ENCODE measurements at places on chromosomes 16 and 17.

DNA sequence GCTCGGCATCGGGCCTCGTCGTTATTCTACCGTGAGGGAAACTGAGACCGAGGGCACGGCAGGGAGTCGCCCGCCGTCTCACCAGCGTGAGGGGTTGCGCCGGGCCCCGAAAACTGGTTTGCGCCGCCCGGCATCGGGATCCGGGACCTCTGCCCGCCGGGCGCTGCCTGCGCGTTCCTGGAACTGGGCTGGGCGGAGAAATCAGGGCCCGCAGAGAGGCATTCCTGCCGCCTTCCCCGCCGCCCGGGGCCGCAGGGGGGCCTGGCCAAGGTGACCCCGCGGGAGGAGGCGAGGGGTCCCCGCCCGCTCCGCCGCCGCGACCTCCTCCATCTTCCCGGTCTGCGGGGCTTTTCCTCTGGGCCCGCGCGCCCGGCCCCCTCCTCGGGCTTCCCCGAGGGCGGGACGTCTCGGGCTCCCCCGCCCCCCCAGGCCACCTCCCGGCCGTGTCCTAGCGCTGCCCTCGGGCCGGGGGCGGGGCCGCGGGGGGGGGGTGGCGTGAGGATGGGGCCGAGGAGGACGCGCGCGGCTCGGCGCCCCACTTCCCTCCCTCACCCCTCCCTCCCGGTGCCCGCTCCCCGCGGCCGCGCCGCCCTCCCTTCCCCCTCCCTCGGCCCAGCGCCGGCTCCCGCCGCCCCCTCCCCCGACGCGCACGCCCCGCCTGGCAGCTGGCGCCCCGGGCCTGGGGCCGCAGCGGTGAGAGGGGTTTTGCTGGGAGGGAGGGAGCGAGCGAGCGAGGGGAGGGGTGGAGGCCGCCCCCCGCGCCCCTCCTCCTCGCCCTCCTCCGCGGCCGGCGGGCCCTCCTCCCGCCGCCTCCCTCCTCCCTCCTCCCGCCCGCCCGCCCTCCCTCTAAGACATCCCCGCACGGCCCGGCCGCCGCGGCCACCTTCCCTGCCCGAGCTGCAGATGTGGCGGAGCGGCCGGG is at the start of gene GLIS2:
TSS of gene GLIS2 (plus strand) at position 882 of the 922 bp plus-strand sequence. CDS start 16,214 bp downstream, outside the sequence.
- no peak for DNase-seq

- DNase-seq: no peak
Measured at GRCh38 chr16:1223355-1224214, 1.5 kb downstream of the TPSG1 start.

- no peak for DNase-seq
Measured at GRCh38 chr16:50901062-50901461, 159.2 kb downstream of the CYLD start.

DNA sequence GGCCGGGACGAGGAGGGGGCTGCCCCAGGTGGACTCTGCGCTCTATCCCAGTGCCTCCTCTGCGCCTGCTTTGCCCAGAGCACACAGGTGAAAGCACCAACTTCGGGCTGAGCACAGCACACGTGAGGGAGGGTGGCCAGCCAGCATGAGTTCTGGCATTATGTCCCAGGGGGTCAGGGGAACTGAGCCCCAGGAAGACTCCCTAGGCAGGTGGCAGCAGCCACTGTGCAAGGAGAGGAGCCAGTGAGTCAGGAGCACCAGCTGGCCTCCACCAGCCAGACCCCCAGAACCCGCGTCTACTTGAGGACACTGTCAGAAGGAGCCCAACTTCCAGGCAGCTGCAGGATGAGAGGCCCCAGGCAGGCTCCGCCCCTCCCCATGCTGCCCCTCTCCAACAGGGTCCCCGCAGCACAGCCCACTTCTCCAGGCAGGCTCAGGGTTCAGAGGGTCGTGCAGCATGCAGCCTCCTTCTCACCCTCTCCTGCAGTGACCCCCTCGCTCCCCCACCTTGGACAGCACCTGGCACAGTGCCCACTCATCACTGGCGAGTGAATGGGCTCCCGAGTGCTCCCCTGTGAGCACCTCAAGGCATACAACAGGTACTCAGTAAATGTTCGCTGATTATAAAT is 44.2 kb upstream of the RASD1 start:
- DNase-seq: no peak

- DNase-seq: no peak
Measured at GRCh38 chr17:38469875-38470274, 41.6 kb downstream of the ARHGAP23 start.

DNA sequence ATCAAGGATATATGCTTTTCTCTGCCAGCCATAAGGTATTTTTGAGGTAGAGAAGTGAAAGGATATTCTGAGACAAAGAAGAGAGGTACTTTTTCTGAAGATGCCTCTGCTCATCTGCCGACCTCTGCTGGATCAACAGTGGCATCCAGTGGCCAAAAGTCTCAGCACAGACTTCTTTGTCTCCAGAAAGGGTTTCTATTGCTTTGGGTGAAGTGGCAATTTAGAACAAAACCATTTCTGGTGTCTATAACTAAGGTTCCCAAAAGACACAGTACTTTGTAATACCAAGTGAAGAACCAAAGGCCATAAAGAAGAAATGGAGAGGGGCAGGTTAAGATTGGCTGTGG is 155.2 kb upstream of the C17orf78 start:
- DNase-seq: no peak

GRCh38 chr17:50664788-50665458 is 30.2 kb downstream of the ABCC3 start:
- DNase-seq: no peak

DNA sequence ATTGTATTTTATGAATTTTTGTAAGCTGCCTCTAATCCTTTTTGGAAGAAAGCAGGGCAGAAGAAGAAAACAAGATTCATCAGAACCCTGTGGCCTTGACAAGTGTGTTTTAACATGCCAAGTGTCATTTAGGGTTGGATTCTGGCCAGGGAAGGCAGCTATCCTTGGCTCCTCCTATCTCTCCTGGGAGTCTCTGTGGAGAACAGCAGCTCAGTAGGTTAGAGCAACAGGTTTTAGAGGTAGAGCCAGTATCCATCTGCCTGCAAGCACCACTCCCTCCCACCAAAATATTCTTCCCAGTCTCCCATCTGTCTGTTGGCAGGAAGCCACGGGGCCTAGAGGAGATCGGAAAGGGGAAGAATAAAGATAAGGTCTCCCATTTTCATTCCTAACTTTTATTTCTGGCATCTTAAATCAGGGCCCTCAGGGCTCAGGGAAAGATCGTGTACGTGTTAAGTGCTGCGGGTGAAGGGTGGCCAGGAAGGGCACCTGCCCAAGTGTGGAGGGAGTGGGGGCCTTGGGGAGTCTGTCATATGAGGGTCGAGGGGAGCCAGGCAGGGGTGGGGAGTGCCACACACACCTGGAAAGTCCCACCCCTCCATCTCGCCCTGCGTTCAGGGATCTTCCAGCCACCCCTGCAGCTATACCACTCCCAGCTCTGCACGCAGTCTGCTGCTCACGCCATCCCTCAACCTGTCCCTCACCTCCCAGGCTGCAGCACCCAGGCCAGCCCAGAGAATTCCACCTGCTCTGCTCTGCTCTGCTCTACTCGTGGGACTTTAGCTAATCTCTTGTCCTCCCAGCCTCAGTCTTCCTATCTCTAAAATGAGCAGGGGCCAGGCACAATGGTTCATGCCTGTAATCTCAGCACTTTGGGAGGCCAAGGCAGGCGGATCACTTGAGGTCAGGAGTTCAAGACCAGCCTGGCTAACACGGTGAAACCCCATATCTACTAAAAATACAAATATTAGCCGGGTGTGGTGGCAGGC is 17.1 kb upstream of the CPSF4L start:
- DNase-seq: no peak

GRCh38 chr17:73901661-73902415 is 257.6 kb upstream of the SDK2 start:
- no peak for DNase-seq

DNA sequence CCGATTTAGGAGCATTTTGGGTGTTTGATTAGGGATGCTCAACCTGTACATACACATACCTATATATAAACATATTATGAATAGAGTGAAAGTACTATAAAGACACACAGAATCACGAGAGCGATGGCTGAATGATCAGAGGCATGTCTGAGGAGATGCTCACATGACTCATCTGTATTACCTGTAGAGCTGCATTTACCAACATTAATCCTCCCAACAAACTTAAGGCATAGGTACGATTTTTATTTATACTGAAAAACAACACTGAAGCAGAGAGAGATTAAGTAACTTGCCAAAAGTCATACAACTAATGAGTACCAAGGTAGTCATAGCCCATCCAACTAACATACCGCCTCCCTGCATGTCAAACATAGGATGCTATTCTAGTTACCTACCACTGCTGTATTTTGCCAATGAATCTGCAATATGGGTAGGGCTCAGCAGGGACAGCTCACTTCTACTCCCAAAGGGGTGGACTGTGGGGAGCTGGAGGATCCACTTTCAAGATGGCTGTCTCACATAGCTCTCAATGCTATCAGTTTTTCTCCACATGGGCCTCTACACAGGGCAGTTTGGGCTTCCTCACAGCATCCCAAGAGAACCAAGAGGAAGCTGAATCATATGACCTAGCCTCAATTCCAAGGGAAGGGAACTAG is 7.3 kb downstream of the CYB5D1 start:
- DNase-seq: no peak

GRCh38 chr16:56838622-56839337 is 26.2 kb upstream of the SLC12A3 start:
- no peak for DNase-seq

DNA sequence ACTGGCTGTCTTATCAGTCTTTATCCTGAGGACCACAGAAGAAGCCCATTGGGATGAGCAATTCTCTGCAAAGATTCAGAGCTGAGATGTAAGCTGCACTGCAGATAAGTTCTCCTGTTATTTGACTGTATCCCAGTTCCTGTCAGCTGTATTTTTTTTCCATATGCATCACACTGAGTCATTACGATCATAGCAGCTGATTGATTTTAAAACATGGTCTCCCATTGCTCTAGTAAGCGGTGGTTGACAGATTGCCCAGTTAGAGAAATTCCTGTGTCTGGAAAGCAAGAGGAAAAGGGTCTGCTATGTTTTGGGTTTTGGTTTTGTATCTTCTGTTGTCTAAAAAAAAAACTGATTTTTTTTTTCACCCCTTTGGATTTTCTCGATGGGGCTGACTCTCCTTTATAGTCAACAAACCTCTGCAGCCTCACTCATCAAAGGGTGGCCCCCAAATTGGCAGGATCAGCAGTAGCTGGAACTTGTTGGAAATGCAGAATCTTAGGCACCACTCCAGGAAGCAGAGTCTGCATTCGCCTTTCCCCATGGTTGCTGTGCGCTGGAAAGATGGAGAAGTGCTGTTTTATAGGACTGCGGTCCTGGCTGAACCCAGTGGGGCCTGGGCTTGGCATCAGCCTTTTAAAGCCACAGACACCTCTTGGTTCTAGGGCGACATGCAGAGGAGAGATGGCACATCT is 220.1 kb upstream of the MPHOSPH6 start:
- no peak for DNase-seq

Measured in CD4-positive, alpha-beta T cell (primary cell).